Sciatic nerve (tissue), 2 donors: ENCODE measurements at places on chromosomes 2 and 18. TPM values are rescaled to one million over a fixed set of nuclear protein-coding genes. Genes with fewer than 3 reads are reported as not detected.

- DNase-seq = no peak
Measured at GRCh38 chr2:173184031-173185004, 108.7 kb downstream of the MAP3K20 start.

ANKRD30BL gene
- total RNA-seq = not detected

ALK gene
- 0.18 TPM for total RNA-seq

DNA sequence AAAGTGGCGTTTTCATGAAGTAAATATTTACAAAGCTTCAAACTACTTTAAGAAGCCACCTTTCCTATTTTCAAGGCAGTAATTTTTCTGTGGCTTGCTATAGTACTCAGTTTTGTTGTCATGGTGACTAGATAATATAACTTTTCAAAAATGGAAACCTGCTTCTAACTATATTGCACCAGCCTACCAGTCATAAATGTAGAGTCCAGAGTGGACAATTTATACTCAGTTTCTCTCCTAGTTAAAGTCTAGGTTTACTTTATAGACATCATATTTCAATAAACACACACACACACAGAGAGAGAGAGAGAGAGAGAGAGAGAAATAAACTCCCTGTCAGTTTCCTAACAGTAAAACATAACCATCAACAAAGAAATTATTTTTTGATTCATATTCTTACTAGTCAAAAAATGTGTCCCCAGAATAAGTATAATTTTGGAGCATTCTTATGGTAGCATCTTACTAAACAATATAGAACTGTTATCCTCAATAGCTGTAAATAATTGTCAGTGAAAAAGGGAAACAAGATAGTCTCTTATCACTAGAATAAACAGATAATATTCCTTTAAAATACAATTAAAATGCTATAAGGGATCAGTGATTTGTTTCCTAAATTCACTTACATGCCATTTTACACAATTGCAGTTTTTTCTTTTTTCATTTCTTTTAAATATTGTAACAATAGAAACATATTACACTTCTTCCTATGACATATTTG, 163.5 kb upstream of the BOD1L2 start:
- no peak for DNase-seq

DNA sequence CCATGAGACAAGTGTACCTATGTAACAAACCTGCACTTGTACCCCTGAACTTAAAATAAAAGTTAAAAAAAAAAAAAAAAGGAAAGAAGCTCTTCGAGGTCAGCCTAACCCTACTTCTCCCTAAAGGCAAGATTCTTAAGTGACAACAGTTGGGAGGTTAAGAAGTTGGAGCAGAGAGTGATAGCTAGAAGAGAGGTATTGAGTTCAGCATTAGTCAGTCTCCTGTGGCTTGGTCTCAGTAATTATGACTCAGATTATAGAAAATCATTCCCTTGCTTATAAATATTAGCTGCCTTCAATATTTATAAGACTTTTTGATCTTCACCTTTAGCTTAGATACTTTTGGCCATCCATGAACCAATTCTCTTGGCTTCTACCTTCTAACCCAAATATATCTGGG, 926.8 kb upstream of the SLC39A10 start:
- DNase-seq = no peak

GRCh38 chr2:219251656-219252055, 1.4 kb upstream of the TUBA4B start:
- DNase-seq = no peak
